Left lung (tissue), 14 donors: ENCODE measurements at places on chromosomes 16 and 17. TPM values are rescaled to one million over a fixed set of nuclear protein-coding genes. Genes with fewer than 3 reads are reported as not detected.

FAHD1 gene
- 20.6 TPM for polyA plus RNA-seq

HP gene
- polyA plus RNA-seq = 1.8 TPM

GRCh38 chr17:64778240-64779097 is 116.4 kb upstream of the SMURF2 start:
- no peak for DNase-seq

- no peak for DNase-seq
Observed at GRCh38 chr16:74094962-74095361, 201.7 kb upstream of the PSMD7 start.

GRCh38 chr16:79092846-79093245 is 507.7 kb downstream of the MAF start:
- no peak for DNase-seq

GRCh38 chr17:75647061-75647460 is 13.8 kb downstream of the SMIM5 start:
- DNase-seq = no peak

- no peak for DNase-seq
Observed at GRCh38 chr16:58753711-58754134, 19.6 kb upstream of the GOT2 start.

- peak; percentile 86 for DNase-seq
Observed at GRCh38 chr17:48048384-48049126, 396 bp downstream of the NFE2L1 start.
